Natural killer cell treated with Interleukin-12 subunit alpha and Interleukin-12 subunit beta and Interleukin-15 and Interleukin-18, amount 100 ng/mL, for 72 hours (primary cell): ENCODE measurements at places on chromosomes 1 and 21.

DNA sequence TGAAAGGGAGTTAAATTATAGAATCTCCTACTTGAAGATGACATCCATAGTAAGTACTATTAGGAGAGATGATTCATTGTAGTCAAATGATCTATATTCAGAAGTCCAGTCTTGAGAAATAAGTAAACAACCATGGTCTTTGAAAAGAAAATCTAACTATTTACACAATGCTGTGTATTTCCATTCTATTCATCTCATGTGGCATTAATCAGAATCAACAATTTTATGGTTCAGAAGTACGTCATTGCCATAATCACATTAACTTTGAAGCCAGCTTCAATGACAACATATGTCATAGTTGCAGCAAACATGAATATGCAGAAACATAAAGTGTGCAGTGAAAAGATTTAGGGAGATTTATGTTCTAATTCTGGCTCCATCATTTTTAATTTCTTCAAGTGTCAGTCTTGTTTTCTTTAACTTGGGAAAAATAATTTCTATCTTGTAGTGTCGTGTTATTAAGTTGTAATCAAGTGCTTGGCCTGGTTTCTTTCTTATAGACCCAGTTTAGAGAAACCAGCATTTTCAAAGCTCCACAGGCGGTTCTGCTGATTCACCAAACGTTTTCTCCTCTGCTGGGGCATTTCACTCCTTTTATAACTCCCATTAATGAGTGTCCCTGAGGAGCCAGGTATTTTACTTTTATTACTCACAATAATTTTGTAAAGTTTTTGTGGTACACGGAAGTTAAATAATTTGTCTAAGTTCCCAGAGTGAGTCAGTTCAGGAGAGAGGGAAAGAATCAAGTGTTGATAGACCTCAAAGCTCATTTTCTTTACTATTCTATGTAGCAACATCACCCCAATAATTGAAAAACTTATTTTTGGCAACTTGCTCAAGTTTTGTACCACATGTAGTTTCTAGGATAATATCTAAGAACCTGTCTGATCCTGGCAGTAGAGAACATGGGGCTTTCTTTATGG lies 35.9 kb upstream of the PTGS2 start:
- H3K27me3 ChIP-seq, result no peaks in the 10 kb centered on the region
- no peaks in the 10 kb centered on the region for H3K36me3 ChIP-seq
- H3K4me3 ChIP-seq, result no peak overlapping the region
- no peaks in the 10 kb centered on the region for H3K4me1 ChIP-seq
- no peak for DNase-seq

GRCh38 chr1:159068886-159069285 lies 7.7 kb downstream of the AIM2 start:
- no peaks in the 10 kb centered on the region for H3K36me3 ChIP-seq
- peak overlapping the region; percentile 6 for H3K27ac ChIP-seq
- no peak for DNase-seq

GRCh38 chr1:9319789-9320519 lies 27.3 kb downstream of the SPSB1 start:
- H3K27me3 ChIP-seq, result peaks cover 19% of the 10 kb centered on the region
- H3K4me1 ChIP-seq, result peaks cover 13% of the 10 kb centered on the region
- H3K36me3 ChIP-seq, result no peaks in the 10 kb centered on the region
- DNase-seq, result no peak

DNA sequence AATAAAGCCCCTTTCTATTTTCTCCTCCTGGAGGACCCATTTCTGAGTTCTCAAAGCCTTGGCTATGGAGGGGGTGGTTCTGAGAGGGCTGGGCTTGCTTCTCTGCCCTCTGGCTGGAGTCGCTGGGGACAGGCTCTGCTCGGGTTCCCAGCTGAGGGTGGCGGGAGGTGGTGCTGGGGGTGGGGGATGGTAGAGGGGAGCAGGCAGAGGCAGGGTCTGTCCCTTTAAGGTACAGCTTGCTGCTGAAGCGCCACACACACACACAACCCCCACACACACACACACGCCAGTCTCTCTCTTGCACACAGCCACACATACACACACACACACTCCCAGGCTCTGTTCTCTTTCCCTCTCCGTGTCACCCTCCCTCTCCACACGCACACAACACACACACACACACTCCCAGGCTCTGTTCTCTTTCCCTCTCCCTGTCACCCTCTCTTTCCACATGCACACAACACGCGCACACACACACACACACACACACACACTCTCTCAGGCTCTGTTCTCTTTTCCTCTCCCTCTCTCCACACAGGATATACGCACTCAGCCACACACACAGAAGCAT lies 69.8 kb upstream of the SSBP3 start:
- H3K4me3 ChIP-seq, result peak overlapping the region; percentile 69
- no peaks in the 10 kb centered on the region for H3K36me3 ChIP-seq
- H3K4me1 ChIP-seq, result peaks cover 46% of the 10 kb centered on the region
- no peak for DNase-seq

DNA sequence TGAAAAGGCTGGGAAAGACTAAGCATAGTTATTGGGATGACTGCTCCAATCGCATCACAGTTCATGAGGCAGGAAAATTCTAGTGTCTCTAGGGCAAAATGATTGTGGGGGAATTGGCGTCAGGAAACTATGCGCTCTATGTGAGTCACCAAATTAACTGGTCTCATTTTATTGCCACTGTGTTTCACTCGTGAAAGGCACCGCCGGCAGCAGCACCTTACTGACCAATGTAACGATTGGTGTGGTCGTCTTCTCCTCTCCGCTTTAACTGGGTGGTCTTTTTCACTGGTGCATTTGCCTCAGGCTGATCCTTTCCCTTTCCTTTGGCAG lies 83.5 kb downstream of the SPAG17 start:
- no peaks in the 10 kb centered on the region for H3K4me1 ChIP-seq
- H3K4me3 ChIP-seq, result no peak overlapping the region
- no peak overlapping the region for H3K27ac ChIP-seq
- H3K27me3 ChIP-seq, result no peaks in the 10 kb centered on the region

DNA sequence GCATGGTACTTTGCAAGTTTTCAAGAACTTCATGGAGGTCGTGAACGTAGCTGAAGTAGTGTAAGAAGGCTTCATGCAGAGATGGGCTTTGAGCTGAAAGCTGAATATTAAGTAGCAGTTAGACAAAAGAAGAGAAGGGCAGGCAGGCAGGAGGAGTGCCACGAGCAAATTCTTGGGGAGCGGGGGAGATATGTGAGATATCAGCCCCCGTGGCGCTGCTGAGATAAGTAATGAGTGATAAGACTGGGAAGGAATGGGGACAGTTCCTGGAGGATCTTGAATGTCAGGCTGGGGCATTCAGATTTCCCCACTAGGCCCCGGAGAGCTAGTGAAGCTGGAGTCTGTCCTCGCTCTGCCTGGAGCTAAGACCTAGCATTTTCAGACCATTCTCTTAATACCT lies 27.9 kb upstream of the KIRREL1 start:
- H3K4me3 ChIP-seq, result no peak overlapping the region
- peaks cover 6% of the 10 kb centered on the region for H3K4me1 ChIP-seq
- H3K27me3 ChIP-seq, result peaks cover 14% of the 10 kb centered on the region
- DNase-seq, result no peak
- H3K36me3 ChIP-seq, result no peaks in the 10 kb centered on the region

GRCh38 chr1:207076181-207076955 lies 12.3 kb upstream of the C4BPB start:
- no peak for DNase-seq
- H3K27me3 ChIP-seq, result no peaks in the 10 kb centered on the region
- H3K4me1 ChIP-seq, result no peaks in the 10 kb centered on the region
- H3K36me3 ChIP-seq, result no peaks in the 10 kb centered on the region
- no peak overlapping the region for H3K27ac ChIP-seq
- H3K4me3 ChIP-seq, result no peak overlapping the region

- H3K27me3 ChIP-seq, result peaks cover 21% of the 10 kb centered on the region
- no peak overlapping the region for H3K27ac ChIP-seq
- peak overlapping the region; percentile 32 for H3K4me3 ChIP-seq
- H3K36me3 ChIP-seq, result no peaks in the 10 kb centered on the region
- peaks cover 23% of the 10 kb centered on the region for H3K4me1 ChIP-seq
These were observed 40.7 kb upstream of the COL6A2 start for GRCh38 chr21:46057111-46057709.

DNA sequence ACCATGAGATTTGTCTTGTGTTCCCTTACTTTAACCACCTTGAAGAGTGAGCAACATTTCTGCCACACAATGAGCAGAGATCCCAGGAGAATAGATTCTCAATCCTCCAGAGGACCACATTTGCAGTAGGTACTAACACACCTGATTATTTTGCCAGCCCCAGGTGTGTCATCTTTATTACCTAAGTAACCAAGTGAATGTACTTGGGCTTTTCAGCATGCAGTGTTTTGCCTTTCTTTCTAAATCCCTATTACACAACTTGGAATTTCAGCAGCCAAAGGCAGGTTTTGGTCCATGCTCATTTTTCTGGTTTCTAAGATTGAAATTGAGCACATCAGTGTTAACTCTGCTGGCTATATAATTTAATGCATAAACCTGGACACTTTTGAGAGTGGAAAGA lies 43.2 kb upstream of the ST6GALNAC5 start:
- H3K27ac ChIP-seq, result no peak overlapping the region
- peaks cover under 1% of the 10 kb centered on the region for H3K27me3 ChIP-seq
- no peak overlapping the region for H3K4me3 ChIP-seq
- no peaks in the 10 kb centered on the region for H3K36me3 ChIP-seq
- DNase-seq, result no peak
- H3K4me1 ChIP-seq, result no peaks in the 10 kb centered on the region

- no peak for DNase-seq
- no peaks in the 10 kb centered on the region for H3K27me3 ChIP-seq
- no peak overlapping the region for H3K27ac ChIP-seq
- H3K36me3 ChIP-seq, result no peaks in the 10 kb centered on the region
- no peak overlapping the region for H3K4me3 ChIP-seq
These were observed 8.9 kb upstream of the PCBP3 start for GRCh38 chr21:45634511-45635183.
